ENCODE measurements at places on chromosomes 6 and 20. TPM values are rescaled to one million over a fixed set of nuclear protein-coding genes. Genes with fewer than 3 reads are reported as not detected.

- DNase-seq, result peak; percentile 49
These were observed 32.6 kb downstream of the C6orf15 start for GRCh38 chr6:31079656-31080261.

DNA sequence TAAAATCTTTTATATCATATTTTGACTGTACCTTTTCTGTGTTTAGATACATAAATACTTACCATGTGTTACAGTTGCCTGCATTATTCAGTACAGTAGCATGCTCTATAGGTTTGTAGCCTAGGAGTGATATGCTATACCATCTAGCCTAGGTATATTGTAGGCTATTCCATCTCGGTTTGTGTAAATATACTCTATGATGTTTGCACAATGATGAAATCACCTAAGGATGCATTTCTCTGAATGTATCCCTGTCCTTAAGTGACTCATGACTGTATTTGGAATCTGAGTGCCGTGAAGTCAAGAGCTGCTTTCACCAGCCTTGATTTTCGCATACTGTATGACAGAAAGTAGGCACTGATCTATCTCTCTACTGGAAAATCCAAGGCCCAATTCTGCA, 129.9 kb downstream of the UTRN start:
- peak; percentile 31 for DNase-seq

DNA sequence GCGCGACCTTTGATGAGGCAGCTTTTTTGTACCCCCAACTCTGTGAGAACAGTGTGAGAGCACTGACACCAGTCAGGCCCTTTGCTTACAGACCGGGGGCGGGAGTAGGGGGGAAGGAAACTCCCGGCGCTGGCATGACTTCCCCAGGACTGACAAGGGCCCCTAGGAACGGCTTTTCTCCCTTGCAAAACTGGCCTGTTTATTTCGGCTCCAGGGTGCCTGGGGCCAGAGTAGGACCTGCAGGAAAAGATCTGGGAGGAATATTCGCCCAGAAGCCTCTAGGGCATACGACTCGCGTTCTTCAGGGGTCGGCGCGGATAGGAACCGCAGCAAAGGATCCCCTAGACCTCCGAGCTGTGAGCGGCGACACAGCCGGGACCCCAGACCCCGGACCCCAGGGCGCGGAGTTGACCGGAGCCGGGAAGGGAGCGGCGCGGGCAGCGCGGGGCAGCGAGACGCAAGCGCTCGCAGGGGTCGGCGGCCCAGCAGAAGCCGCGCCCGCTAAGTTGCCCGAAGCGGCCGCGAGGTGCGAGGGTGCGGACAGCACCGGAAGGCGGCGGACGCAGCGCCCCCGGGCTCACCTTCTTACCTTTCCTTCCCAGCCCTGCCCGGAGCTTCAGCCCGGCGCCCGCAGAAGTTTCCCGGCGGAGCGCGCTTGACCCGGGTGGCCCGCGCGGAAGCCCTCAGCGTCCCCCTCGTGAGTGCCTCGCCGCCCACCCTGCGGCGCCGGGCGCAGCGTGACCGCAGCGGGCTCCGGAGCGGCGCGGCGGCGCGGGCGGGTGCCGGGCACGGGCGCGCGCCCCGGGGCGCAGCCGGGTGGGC, at the start of gene POPDC3:
POPDC3 (minus strand) TSS at position 771 of the 822 bp plus-strand sequence. CDS start 18,105 bp downstream, outside the sequence.
- DNase-seq, result no peak

DNA sequence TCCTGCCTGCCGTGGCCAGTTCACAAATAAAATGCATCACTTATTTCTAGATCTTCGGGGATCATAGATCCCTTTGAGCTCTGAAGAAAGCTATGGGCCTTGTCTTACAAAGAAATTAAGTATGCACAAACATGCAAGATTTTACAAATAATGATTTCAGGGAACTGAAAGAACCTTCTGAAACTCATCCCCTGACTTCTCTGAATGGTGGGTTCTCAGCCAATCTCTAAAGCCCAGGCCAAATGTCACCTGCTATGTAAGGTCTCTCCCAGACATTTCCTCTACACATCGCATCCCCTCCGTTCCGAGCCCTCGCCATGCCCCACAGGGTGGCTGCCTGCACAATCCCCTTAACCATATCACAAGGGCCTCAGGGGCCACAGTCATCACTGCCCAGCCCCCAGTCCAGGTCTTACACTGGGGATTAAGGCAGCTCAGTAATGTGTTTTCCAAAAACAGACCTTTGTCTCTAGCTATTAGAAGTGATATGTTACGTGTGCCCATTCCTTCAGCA, 16.1 kb upstream of the ANKRD60 start:
- DNase-seq, result no peak

DNA sequence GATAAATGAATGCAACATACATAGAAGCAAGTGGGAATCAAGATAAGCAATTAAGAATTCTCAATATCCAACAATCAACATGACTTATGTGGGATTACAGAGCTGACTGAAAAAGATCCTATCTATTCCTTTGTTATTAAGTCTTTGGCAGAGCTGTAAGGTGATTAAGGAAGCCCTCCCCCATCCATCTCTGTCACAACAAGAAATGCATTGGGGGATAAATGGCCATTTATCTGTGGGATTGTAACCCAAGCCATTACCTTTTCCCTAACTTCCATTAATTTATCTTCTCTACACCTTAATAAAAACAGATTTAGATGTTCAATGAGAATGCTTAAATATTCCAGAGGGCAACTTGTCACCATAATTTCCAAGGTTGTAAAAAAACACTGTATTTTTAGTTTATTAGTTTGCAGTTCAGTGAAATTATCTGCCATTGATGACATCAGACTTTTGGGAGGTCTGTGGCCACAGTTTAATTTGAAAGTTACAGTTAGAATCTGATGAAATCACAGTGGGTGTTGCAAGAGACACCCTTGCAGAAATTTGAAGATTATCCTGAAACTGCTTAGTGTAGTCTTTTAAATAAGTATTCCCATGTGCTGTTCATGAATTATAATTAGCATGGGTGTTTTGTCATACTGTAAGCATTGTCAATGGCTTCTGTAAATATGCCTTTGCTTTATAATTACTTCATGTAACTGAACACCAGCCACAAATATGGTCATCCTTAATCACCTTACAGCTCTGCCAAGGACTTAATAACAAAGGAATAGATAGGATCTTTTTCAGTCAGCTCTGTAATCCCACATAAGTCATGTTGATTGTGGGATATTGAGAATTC, 49.4 kb upstream of the FYN start:
- no peak for DNase-seq

GRCh38 chr6:56684342-56685101, 41.8 kb upstream of the DST start:
- no peak for DNase-seq

- DNase-seq, result no peak
These were observed 42.6 kb upstream of the MTHFD1L start for GRCh38 chr6:150822932-150823331.

- no peak for DNase-seq
These were observed 108.6 kb upstream of the SLC2A12 start for GRCh38 chr6:134161041-134161440.

- no peak for DNase-seq
These were observed 24.9 kb downstream of the SCAF8 start for GRCh38 chr6:154758125-154758524.

EPHA7 gene
- total RNA-seq, result 0.14 TPM

NINL gene
- 10.0 TPM for total RNA-seq

RAET1L gene
- not detected for total RNA-seq

LINC00237 gene
- not detected for total RNA-seq

C20orf141 gene
- total RNA-seq, result not detected

NXT1 gene
- total RNA-seq, result 17.9 TPM

All from adrenal gland (tissue), 19 donors.